ENCODE measurements at places on chromosomes 12 and 14.

DNA sequence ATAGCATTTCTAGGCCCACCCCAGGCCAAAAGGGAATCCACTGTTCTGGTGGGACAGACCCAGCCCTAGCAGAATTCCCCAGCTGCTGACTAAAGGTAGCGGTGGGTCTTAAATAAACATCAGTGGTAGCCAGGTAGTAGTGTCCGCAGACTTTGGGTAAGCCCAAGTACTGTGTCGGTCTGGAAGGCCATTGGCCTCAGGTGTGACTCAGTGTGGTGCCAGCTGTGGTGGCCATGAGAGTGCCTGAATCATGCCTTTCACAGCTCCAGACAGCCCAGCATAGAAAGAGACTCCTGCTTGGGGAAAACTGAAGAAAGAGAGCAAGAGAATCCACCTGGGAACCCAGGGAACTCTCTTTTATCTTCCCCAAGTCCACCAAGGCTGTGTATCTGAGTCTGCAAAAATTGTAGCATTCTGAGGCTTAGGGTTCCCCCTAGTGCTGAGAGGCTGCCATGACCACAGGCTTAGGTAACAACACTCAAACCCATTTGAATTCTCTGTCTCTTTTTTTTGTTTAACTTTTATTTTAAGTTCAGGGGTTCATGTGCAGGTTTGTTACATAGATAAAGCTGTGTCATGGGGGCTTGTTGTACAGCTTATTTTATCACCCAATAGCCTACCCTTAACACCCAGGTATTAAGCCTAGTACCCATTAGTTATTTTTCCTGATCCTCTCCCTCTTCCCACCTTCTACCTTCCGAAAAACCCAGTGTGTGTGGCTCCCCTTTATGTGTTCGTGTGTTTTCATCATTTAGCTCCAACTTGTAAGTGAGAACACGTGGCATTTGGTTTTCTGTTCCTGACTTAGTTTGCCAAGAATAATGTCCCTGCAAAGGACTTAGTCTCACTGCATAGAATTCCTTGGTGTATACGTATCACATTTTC, 16.7 kb upstream of the CD163L1 start:
- peak; percentile 34 for DNase-seq

GRCh38 chr12:11040162-11040561, 9.0 kb upstream of the TAS2R31 start:
- no peak for DNase-seq

GRCh38 chr14:94612580-94613554, 676 bp downstream of the SERPINA3 start:
- no peak for DNase-seq

DNA sequence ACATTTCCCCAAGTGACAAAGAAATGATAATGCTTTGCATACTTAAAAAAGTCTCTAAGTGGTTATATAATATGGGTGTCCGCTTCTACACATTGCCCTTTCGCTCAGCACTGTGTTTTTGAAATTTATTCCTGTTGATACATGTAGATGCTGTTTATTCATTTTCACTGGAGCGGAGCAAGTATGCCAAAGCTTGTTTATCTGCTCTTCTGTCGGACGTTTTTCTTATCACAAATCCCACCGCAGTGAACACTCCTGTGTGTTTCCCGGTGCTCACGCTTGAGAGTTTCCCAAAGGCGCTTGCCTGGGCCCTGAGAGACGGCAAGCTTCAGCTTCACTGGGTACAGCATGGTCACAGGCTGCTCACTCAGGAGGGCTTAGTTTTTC, 50.2 kb downstream of the TPCN1 start:
- DNase-seq: no peak

GRCh38 chr12:116673681-116674111, 64.2 kb downstream of the SPRING1 start:
- DNase-seq: no peak

GRCh38 chr12:68001486-68002466, 12.5 kb downstream of the IFNG-AS1 start:
- DNase-seq: no peak

Measured in RWPE1 (cell line).